T-helper 1 cell (primary cell): ENCODE measurements at places on chromosomes 7 and 10.

- no peak for DNase-seq
These were observed 277.3 kb downstream of the SDK1 start for GRCh38 chr7:3578399-3578798.

GRCh38 chr7:90007831-90008230 lies 146.4 kb upstream of the STEAP1 start:
- DNase-seq, result no peak

GRCh38 chr7:29993140-29993539 lies 3.5 kb upstream of the SCRN1 start:
- no peak for DNase-seq

- no peak for DNase-seq
These were observed 6.1 kb downstream of the CHRM2 start for GRCh38 chr7:136874393-136875032.

- DNase-seq, result no peak
These were observed 106.1 kb downstream of the POU6F2 start for GRCh38 chr7:39083781-39084180.

GRCh38 chr10:74929197-74929596 lies 102.8 kb downstream of the KAT6B start:
- DNase-seq, result no peak

DNA sequence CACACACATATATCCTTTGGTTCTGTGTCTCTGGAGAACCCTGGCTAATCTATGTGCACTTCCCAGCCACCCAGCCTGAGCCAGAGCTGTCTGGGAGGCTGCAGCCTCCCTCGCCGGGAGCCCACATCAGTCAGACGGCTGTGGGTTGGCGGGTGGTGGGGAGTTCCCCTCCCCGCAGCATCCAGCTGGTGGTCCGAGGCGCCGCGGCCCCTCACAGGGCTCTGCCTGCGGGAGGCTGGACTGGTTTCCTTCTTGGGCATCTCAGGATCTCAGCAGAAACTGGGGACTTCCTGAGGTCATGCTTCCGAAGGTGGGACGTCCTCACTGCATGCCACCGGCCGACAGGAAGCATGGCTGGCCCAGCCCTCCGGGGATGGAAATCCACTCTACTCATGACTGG lies 22.0 kb upstream of the PSMG3 start:
- DNase-seq, result no peak

DNA sequence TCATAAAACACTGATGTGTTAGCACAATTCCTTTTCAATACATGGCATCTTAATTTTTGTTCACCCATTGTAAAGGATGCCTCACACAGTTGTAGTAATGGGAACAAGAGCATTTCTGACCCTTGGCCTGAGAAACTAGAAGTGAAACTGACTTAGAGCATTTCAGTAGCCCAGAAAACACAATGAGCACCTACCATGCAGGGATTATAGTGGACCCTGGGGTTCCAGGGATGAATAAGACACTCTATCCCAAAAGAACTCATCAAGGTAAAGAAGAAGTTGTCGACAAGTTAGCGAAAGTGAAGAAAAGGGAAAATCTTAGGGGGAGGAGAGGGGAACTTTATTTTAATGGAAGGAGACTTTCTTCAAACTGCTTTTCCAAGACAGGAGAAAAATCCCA lies 125.6 kb downstream of the NT5C2 start:
- no peak for DNase-seq

DNA sequence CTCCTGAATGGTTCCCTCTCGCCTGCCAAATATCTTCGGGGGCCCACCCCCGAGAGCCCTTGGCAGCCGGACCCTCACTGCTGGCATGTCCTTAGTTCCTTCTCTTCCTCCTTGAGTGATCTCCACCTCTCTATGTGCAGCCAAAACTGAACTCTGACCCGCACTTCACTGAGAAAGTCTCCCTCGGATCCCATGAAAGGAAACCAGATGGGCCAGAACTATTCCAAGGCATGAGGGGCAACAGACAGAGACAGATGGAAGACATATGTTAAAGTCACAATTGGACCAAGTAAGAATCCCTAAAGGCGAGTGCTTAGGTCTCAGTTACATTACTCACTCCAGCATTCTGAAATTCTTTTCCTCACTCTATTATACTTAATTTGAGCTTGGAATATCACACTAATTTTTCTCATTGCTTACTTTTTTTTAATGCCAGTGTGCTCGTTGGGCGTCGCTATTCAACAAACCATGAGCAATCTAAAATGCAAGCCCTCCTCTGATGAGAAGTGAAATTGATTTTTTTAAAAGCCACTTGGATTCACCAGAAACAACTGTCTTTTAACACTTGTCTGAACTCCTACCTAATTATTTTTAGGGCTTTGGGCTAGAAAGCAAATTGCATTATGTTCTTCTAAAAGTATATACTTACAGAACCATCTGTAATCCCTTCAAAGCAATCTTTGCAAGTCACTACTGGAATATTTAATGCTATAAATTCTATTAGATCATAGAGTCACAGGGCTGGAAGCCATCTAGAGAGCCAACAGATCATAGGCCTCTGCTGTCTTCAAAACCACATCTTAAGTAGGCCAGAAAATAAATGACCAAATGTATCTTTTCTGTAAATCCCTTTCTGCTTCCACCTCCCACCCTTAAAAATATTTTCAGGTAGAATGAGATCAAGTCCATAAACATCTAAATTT lies 43.3 kb upstream of the EZH2 start:
- DNase-seq, result no peak

- no peak for DNase-seq
These were observed 18.3 kb downstream of the ARMC3 start for GRCh38 chr10:22945934-22946673.

DNA sequence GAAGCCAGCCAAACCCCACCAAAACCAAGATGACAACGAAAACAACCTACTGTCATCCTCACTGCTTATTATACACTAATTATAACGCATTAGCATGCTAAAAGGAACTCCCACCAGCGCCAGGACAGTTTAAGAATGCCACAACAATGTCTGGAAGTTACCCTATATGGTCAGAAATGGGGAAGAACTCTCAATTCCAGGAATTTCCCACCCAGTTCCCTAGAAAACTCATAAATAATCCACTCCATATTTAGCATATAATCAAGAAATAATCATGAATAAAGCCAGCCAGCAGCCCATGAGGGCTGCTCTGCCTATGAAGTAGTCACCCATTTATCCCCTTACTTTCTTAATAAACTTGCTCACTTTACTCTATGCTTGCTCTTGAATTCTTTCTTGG lies 20.8 kb downstream of the MICU1 start:
- DNase-seq, result no peak

- DNase-seq, result no peak
These were observed 1.3 kb downstream of the TSPAN13 start for GRCh38 chr7:16754856-16755317.

DNA sequence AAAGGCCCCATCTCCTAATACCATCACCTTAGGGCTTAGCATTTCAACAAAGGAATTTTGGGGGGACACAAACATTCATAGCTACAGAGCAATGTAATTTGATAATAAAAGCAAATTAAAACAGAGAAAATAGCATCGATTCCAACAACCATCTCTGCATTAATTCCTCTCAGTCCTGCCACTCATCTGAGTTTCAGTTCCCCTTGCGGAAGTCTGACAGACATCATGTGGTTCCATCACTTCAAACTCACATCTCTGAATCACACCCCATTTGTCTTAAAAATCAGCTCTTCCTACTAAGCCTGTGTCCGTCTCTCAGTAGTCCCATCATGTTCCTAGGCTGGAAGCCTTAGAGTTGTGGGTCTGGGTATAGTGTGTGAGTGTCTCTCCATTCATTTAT lies 3.6 kb downstream of the ADCK2 start:
- no peak for DNase-seq

GRCh38 chr7:121166916-121167315 lies 161.9 kb upstream of the WNT16 start:
- no peak for DNase-seq

- DNase-seq, result no peak
These were observed 91.1 kb downstream of the SVIL start for GRCh38 chr10:29543715-29544114.

DNA sequence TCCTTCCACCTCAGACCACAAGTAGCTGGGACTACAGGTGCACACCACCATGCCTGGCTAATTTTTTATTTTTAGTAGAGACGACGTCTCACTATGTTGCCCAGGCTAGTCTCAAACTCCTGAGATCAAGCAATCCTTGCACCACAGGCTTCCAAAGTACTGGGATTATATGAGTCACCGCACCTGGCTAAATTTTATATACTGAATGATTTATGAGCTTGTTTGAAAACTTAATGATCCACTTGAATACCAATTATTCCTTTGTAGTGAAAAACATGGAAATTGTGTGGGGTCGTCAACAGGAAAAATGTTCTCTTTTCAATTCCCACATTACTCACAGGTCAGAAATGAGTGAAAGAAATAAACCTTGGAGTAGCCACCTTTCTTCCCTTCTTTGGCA lies 31.3 kb downstream of the RAPGEF5 start:
- no peak for DNase-seq

GRCh38 chr10:108789919-108790318 lies 1133.4 kb downstream of the XPNPEP1 start:
- no peak for DNase-seq

DNA sequence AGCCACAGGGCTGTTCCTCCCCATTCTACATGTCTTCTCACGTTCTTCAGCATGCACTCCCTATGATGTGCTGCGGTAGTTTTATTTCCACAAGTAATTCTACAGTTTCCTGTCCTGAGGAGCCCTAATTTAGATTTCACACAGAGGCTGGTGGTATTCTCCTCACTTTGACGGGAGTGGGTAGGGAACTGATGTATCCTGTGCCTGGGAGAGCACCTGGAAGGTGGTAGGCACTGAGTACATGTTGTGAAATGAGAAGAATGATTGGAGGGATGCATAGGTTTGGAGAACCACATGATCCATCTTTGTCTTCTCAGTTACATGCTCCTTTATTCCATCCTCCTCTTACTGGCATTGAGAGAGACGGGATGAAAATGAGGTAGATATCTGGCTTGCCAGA lies 118.2 kb upstream of the CCDC6 start:
- DNase-seq, result no peak

GRCh38 chr10:103871006-103871405 lies 15.6 kb upstream of the SH3PXD2A start:
- DNase-seq, result no peak

GRCh38 chr7:4241304-4241612 lies 440.8 kb upstream of the FOXK1 start:
- no peak for DNase-seq

DNA sequence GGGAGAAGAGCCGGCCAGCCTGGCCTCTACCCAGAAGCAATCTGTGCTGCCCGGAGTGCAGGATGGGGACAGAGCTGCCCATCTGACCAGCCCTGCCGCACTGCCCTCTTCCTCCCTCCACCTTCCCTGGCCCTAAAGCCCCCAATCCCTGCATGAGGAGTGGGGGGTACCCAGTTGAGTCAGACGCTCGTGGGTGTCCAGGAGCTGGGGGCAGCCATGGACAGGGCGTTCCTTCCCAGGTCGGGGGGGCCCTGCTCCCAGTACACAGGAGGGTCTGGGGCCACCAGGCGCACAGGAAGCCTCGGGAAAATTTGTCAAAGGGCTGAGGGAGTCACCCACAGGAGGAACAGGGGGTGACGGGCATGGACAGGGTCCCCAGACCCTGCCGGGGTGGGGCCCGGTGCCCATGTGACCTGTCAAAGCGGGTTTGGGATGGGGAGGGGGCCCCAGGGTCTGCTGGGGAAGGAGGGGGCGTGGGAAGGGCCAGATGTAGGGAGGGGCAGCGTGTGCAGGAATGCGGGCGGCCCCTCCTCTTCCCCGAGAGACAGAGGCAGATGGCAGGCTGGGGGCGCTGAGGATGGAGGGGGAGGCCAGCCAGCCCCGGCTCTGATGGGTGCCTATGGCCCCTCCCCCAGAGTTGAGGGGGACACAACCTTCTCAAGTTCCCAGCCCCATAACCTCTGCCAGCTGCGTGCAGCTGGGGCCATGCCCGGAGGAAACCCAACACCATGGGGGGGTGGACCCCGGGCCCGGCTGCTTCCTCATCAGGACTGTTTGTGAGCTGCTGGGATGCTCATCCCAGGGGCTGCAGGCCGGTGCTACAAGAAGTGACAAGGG lies 21.5 kb upstream of the GRIFIN start:
- no peak for DNase-seq

GRCh38 chr7:67309764-67310549 lies 313.3 kb downstream of the TYW1 start:
- DNase-seq, result no peak

DNA sequence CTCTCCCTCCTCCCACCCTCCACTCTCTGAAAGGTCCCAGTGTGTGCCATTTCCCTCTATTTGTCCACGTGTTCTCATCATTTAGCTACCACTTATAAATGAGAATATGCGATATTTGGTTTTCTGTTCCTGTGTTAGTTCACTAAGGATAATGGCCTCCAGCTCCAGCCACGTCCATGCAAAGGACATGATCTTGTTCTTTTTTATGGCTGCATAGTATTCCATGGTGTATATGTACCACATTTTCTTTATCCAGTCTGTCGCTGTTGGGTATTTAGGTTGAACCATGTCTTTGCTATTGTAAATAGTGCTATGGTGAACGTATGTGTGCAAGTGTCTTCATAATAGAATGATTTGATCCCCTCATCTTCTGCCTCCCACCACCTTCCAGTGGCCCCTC lies 183.7 kb upstream of the AUTS2 start:
- DNase-seq, result no peak

GRCh38 chr7:5408777-5409176 lies 14.9 kb downstream of the TNRC18 start:
- DNase-seq, result no peak

DNA sequence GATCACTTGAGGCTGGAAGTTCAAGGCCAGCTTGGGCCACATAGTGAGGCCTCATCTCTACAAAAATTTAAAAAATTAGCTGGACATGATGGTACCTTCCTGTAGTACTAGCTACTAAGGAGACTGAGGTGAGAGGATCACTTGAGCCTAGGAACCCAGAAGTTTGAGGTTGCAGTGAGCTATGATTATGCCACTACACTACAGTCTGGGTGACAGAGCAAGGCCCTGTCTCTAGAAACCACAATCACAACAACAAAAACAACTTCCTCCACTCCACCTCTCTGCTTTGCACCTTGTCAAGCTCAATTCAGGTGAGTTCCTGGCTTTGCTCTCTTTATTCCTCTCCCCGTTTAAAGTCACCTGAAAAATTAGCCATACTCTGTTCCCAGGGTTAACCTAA lies 8.3 kb upstream of the CAPZA2 start:
- DNase-seq, result no peak

- DNase-seq, result no peak
These were observed 25.8 kb downstream of the LAMB4 start for GRCh38 chr7:108104324-108104723.

DNA sequence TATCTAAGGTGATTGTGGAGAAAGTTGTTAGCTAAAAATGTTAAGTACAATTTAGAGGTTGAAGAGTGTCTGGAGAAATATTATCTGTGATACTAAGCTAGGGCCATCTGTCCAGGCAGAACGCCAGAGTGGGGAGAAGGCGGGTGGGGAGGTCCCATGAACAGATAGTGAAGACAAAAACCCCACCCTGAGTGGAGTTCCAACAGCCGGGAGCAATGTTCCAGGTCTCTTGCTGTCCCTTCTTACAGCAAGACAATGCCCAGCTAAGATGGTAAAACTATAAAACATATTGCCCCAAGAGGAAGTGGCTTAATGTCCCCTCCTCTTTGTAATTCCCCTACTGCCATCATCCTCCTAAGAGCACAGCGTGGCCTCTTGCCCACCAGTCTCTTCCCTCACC lies 10.4 kb upstream of the IL15RA start:
- DNase-seq, result no peak

- DNase-seq, result no peak
These were observed 733.6 kb downstream of the TNS3 start for GRCh38 chr7:46848311-46848710.
